ENCODE measurements at places on chromosomes 2 and 18. TPM values are rescaled to one million over a fixed set of nuclear protein-coding genes. Genes with fewer than 3 reads are reported as not detected.
A peak's percentile ranks its signal among the peaks of the same experiment; 100 is the strongest.

Gene ALPI
- not detected for total RNA-seq

GRCh38 chr2:33209976-33210375, 263.2 kb downstream of the LTBP1 start:
- no peak for DNase-seq

GRCh38 chr2:241686324-241686649, 328 bp downstream of the DTYMK start:
- no peak for DNase-seq

Gene ALKAL2
- total RNA-seq = not detected

Gene REG1B
- not detected for total RNA-seq

Gene TLX2
- not detected for total RNA-seq

Gene ANKRD62
- not detected for total RNA-seq

Gene CRIM1
- 375 TPM for total RNA-seq

Gene PDCL3
- total RNA-seq = 13.8 TPM

DNA sequence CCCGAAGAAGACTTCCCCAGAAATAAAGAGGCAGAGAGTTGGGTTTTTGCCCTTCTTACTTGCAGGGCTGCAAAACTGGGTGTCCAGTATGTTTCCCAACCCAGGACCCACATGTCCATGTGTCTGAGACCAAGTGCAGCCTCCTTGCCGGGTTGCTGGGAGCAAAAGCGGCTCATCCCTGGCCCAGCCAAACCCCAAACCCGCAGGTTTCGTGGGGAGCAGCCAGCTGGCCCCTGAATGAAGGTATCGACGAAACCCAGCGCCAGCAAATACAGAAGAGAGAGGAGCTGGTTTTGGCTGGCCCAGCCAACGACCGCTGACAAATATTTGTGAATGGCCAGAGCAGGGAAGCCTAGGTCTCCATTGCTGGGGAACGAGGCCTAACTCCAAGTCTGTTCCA, 197.1 kb downstream of the SMAD7 start:
- DNase-seq = no peak

GRCh38 chr2:60025496-60025895, 528.0 kb downstream of the BCL11A start:
- no peak for DNase-seq

DNA sequence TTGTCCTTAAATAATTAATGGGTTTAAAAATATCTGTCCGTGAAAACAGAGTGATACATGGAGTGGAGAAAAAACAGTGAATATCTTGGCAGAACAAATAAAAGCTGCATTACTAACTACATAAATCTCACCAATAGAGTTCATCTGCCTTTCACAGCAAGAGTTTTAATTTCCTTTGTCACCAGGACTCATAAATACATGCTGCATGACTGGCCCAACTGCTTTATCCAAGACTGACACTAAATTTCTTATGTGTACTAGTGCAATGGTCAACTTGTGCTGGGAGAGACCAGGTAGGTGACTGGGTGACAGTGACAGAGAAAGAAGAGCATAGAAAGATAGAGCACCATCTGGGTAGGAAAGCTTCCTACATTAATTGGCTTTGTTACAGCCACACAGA, 402.8 kb downstream of the RAD51AP2 start:
- no peak for DNase-seq

Gene VWA3B
- 0.13 TPM for total RNA-seq

Gene CYTIP
- not detected for total RNA-seq

- no peak for DNase-seq
Observed at GRCh38 chr2:118231759-118232158, 143.5 kb downstream of the INSIG2 start.

- no peak for DNase-seq
Observed at GRCh38 chr2:109256111-109256510, 127.1 kb downstream of the SH3RF3 start.

GRCh38 chr2:218880859-218881594, 375 bp downstream of the WNT10A start:
- DNase-seq = no peak

DNA sequence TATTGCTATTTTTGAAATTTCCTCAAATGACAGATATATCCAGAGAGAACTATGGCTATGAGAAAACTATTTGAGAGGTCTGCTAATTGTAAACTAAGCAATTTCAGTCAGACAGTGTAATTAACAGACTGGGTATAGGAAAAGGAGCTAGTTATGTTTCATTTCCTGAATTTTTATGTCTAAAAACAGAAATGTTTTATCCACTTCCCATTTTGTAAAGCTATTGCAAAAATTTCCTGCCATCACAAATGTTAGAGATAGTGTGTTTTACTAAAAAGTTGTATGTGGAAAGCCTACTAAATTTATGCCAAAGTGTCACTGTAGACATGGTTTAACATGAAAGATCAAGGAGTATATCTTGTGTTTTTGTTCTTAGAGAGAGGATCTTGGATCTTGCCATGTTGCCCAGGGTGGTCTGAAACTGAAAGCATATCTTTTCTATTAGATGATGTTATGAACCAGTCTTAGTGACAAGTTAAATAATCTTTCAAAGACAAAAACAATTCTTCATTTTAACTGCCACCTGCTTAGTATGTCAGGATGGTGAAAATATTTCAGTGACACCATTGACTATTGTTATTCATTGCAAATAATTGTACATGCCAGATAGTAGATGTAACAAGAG, 40.5 kb upstream of the ITPRID2 start:
- no peak for DNase-seq

DNA sequence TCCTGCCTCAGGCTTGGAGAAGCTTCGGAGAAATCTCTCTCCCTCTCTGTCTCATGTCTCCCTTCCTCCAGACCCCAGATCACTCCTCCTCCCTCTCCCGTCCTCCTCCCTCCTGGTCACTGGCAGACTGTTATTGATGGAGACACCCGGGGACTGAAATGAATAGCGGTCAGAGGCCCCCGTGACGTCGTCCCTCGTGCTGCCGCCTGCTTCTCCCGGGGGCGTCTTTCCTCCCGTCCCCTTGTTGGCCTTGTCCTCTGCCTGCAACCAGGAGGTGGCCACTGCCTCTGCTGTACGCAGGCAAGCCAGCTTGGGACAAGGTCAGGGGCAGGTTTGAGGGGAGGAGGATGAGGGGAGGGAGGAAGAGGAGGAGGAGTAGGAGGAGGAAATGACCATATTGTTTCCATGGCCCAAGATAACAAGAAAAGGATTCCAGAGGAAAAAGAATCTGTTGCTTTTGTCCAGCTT, 78.2 kb downstream of the CELF4 start:
- peak; percentile 52 for DNase-seq

DNA sequence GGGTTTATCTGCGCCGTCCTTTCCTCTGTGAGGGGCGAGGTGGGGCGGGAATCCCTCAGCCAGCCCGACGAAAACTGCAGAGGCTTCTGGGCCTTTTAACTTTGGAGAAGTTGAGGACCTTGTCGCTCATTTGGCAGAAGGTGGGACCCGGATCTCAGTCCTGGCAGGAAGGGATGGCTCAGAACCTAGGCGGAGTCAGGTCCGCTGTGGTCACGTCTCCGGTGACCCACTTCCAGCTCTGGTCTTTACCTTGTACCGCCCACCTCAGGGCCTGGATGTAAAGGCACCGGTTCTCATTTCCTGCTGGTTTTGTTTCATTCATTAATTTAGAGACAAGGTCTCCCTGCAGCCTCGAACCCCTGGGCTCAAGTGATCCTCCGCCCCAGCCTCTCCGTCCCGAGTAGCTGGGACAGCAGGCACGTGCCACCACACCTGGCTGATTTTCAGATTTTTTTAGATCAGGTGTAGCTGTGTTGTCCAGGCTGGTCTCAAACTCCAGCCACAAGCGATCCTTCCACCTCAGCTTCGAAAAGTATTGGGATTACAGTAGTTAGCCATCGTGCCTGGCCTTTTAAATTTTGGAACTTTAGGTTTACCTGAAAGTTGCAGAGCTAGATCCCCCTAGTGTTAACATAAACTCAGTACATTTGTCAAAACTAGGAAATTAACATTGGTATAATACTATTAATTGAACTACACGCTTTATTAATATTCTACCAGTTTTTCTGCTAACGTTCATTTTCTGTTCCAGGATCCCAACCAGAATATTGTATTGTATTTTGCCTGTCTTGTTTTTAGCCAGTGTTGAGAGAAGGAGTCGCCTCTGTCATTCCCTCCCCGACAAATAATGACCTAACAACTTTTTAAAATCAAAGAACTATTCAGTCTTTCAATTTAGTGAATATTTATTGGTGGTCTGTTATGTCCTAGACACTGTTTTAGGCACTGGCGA, 852 bp downstream of the POLI start:
- DNase-seq = peak; percentile 43

Gene ICOS
- under 0.01 TPM for total RNA-seq

Gene REG3A
- not detected for total RNA-seq

GRCh38 chr2:236799391-236800026, 229.9 kb downstream of the ACKR3 start:
- no peak for DNase-seq

Gene MOCOS
- 0.13 TPM for total RNA-seq

- no peak for DNase-seq
Observed at GRCh38 chr18:30489890-30490643, 552.5 kb downstream of the DSC3 start.

GRCh38 chr18:58943896-58944295, 79.2 kb downstream of the ZNF532 start:
- DNase-seq = no peak

Gene CYP26B1
- total RNA-seq = not detected

- no peak for DNase-seq
Observed at GRCh38 chr2:203533676-203534591, 1.2 kb downstream of the RAPH1 start.

DNA sequence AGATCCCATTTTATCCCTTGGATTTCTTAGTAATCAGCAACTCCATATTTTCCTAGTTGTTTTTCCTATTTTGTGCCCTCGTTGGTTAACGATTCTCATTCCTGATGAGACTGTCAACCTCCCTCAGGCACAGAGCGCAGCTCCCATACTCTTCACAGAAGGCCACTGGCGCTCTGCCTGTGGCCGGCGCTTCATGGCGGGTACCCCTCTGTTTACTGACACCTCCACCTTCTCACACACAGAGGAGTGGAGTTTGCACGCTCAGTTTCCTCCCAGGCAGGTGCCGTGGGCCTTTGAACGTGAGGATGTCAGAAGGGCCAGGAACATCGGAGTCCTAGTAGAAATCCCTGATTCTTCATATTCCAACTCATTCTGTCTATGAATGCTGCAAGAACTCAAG, 139.0 kb downstream of the MBP start:
- DNase-seq = no peak

GRCh38 chr2:239081622-239082021, 233.7 kb downstream of the TWIST2 start:
- DNase-seq = no peak

Gene MTIF2
- 26.3 TPM for total RNA-seq

DNA sequence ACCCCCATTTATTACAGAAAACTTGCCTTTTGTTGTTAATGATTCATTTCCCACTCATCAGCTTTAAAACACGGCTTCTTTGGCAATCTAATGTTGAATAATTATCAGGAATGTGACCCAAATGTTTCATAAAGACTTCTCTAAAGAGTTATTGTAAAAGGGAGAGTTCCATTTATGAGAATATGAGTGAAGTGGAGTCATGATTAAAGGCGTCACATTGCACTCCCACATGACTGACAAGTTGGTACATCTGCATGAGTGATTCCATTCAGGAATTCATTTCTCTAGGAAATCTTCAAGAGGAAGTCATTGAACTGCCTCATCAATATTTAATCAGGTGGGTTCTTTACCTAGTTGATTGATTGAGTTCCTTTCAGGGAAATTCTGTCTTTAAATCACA, 184.8 kb downstream of the LNPK start:
- no peak for DNase-seq

Gene CHN1
- 9.9 TPM for total RNA-seq

DNA sequence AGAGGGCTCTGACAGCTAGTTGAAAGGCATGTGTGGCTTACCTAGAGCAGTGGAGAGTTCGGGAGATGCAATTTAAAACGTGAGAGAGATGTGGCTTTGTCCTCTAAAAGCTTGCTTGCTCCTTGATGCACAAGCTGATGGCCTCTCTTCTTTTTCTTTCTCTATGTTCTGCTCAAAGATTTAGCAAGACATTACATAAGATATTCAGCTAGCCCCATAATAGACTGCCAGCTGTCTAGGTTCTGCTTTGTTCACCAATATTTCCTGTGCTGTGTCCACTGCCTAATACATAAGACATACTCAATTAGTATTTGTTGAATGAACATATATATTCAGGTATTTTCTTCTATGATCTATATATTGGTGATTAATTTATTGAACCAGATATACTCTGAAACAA, 31.1 kb downstream of the SPATS2L start:
- no peak for DNase-seq

- DNase-seq = peak; percentile 18
Observed at GRCh38 chr2:113720167-113720566, 36.3 kb downstream of the SLC35F5 start.

DNA sequence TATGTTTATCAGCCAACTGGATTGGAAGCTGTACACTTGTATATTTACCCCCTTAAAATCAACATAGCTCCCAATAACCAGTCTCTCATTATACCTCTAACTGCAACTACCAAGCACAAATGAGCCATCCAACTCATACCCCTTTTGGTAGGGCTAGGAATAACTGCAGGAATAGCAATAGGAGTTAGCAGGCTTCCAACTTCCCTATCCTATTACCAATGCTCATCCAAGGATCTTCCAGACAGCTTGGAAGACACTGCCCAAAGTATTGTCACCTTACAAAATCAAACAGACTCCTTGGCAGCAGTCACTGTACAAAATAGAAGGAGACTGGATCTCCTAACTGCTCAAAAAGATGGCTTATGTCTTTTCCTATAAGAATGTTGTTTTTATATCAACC, 61.6 kb downstream of the SLC25A12 start:
- DNase-seq = no peak

DNA sequence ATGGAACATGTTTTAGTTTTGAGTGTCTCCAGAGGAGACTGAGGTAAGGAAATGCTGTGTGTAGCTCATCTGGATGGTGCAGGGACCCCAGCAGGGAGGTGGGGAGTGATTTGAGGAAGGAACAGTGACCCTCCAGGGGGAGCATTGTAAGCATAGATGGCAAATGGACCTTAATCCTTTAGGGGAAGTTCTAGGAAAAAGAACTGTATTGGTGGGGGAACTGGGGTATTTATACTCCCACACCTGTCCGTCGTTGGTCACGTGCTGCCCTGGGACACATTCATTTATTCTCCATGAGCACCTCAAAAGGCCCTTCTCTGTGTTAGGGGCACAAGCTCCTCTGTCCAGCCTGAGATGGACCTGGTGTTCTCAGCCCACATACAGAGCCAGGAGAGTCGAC, 233.9 kb upstream of the HDAC4 start:
- no peak for DNase-seq

GRCh38 chr2:160816916-160817499, 323.4 kb upstream of the RBMS1 start:
- no peak for DNase-seq
